Stimulated activated CD4-positive, alpha-beta T cell treated with anti-CD3 and anti-CD28 coated beads, Interleukin-1b, Interleukin-23, amount 100 ng/mL, for 24 hours (primary cell): ENCODE measurements at places on chromosomes 6 and 20.

GRCh38 chr6:33628401-33628964 lies 7.4 kb downstream of the ITPR3 start:
- DNase-seq, result no peak

DNA sequence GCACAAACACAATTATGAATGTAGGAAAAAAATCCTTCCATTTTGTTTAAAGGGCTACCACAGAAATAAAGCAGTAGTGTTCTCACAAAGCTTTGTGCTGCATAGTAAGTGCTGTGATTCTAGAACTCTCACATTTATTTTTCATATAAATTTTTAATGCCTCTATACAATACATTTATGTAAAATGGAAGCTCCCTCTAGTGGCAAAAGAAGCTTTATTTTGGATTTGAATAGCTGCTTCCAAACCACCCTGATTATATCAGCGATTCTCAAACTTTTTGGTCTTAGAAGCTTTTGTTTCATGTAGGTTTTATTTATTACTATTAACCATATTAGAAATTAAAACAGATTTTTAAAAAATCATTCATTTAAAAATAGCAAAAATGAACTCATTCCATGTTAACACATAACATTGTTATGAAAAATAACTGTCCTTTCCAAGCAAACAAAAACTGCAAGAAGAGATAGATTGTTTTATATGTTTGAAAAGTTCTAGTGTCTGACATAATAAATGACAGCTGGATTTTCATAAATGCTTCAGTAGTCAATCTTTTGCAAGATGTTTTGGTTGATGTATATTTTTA lies 38.4 kb downstream of the HS3ST5 start:
- no peak for DNase-seq

- no peak for DNase-seq
These were observed 111.9 kb downstream of the HIVEP2 start for GRCh38 chr6:142833054-142833453.

DNA sequence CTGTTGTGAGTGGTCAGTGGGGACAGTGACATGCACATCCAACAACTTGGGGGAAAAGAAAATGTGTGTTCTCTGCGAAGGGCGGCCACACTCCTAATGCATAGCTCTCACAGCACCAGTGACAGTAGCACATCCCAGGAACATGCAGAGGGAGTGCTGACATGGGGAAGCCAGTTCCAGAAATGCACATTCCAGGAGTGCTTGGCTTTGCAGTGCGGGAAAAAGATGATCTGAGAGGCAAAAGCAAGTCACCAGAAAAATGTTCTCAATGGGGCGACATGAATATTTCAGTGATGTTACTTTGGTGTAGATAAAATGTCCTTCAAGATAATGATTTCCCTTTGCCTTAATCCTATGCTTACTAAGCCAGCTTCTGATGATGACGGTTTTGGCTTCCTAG lies 42.9 kb upstream of the PDE10A start:
- DNase-seq, result no peak

DNA sequence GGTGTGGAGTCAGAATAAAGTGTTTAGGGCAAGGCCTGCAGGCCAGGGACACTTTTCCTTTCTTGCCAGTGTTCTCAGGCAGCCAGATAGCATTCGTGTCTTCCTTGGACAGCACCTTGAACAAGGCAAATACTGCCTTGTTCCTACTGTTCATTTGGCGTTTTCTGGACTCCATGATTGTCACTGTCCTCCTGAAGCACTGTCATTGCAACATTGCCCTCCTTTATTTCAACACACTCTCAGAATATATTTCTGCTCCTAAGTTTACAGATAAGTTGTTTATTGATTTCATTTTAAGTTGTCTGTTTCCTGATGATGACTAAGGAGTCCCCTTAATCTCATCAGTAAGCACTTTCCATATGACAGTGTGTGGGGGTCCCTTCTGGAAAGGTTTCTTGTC lies 15.1 kb upstream of the DEF6 start:
- no peak for DNase-seq

DNA sequence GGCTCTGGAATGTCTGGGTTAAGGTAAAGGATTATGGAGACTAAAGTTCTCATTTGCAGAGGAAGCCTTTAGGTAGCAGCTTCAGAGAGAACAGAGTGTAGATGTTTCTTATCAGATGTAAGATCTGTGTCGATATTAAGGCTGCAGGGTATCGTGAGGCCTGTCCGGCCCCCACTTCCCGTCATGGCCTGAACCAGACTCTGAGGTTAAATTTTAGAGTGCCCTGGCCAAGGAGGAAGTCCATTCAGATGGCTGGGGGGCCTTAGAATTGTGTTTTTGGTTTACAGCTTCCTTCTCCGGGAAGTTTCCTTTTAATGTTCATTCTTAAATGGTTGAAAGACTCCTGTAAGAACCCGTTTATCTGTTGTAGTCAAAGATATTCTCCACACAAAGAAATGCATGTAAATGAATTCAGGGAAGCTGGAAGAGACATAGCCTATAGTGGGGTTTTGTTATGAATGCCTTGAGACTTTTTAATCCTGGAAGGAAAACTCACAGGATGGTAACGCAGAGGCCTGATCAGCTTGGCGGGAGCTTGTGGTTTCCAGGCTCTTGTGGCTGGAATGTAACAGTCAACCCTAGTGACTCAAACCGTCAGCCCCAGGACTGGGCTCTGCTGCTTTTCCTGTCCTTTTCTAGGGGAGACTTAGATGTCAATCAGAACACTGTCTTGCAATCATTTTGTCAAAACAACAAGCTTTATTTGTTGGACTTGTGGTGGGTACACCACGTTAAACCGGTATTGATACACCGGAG lies 34.7 kb downstream of the KIF25 start:
- DNase-seq, result no peak

GRCh38 chr6:31265926-31266325 lies 6.0 kb downstream of the HLA-C start:
- no peak for DNase-seq

DNA sequence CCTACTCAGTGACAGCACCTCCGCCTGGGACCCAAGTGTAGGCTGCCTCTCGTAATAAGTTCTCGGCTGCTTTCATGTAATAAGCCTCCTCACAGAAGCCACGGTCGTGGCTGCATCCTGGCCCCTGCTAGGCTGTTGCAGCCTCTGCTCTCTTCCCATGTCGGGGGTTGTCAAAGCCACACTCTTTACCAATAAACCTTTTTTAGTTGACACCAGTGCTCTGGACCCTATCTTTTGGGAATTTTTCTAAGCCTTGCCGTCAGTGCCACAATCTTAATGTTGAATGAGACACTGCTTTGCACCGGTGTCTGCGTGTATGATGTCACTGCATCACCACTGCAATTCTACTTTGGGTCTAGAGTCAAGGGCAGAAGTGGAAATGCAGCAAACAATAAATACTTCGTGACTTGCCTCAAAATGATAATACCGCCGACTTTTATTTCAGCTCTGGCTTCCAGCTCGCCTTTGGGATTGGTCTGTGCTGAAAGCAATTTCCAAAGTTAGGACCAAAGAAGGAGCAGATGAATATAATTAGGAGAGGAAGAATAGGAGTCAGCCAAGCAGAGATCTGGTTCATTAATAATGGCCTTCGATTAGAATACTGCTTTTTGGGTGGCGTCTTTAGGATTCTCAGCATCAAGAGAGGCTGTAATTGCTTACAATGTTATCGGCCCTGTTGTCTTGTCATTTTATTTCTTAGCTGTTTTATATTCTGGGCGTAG lies 57.6 kb upstream of the CCN6 start:
- DNase-seq, result no peak

GRCh38 chr20:19451231-19451922 lies 238.9 kb downstream of the SLC24A3 start:
- no peak for DNase-seq

DNA sequence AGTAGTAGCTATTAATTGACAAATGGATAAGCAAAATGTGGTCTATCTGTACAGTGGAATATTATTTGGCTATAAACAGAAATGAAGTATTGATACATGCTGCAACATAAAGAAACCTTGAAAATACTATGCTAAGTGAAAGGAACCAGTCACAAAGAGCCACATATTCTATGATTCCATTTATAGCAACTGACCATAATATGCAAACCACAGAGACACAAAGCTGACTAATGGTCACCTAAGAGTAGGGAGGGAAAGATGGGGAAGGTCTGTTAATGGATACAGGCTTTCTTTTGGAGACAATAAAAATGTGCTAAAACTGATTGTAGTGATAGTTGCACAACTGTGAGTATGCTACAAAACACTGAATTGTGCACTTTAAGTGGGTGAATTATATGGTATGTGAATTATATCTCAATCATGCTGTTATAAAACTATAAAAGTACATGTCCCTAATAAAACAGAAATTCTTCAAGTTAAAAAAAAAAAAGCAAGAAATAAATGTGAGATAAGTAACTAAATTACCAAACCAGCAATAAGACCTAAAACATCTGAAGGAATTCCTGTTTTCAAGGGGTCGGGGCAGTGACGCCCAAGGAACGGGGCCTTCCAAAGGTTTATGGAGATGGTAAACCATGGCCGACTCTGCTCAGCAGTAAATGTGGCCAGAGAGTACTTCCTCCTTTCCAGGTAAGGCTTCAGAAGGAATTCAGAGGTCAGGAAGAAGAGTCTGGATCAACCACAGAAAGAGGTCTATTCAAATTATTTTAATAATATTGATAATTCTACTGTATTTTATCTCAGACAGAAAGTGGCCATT lies 75.4 kb downstream of the ARHGAP18 start:
- no peak for DNase-seq

GRCh38 chr6:15921243-15921642 lies 207.6 kb upstream of the MYLIP start:
- no peak for DNase-seq

GRCh38 chr6:113623129-113623528 lies 234.0 kb upstream of the MARCKS start:
- DNase-seq, result no peak

DNA sequence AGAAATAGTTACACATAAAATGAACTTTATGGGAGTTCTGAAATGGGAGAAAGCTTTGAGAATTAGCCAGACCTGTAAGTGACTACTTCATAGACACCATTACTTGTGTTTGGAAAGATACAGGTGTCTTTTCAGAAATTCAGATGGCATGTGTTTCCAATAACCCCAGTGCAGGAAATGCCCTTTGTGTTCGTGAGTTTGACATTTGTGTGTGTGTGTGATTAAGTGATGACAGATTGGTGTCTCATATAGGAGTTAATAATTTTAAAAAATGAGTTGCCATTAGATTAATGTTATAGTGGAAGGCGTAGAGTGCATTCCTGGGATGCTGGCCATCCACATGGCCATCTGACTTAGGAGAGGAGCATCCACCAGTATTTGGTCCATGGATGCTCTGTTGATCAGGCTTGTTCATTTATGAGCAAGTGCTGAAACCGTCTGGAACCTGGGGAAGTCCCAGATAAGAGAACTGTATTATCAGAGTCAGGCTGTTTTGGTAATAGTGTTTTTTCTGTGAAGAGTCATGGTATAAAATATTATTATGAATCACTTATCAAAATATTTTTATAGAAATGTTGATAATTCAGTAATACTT lies 3.1 kb downstream of the STK4 start:
- no peak for DNase-seq
